ENCODE measurements at places on chromosomes 6 and 20.

- no peak for DNase-seq
These were observed 55.4 kb upstream of the EPB41L1 start for GRCh38 chr20:36099106-36099505.

DNA sequence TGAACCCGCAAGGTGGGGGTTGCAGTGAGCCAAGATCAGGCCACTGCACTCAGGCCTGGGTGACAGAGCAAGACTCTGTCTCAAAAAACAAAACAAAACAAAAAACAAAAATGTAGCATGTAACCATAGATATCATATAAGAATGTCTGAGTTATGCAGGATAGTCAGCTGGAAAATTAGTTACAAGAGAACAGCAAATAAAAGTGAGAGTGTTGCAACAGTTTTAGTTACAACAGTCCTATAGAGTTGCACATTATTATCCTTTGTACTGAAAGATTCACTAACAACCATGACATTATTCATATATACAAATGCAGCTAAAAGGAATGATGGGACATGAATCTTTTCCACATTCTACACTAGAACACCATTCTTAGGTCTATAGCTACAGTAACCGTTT is 16.4 kb downstream of the RNF24 start:
- DNase-seq: no peak

GRCh38 chr20:24138196-24138857 is 149.7 kb upstream of the GGTLC1 start:
- DNase-seq: no peak

DNA sequence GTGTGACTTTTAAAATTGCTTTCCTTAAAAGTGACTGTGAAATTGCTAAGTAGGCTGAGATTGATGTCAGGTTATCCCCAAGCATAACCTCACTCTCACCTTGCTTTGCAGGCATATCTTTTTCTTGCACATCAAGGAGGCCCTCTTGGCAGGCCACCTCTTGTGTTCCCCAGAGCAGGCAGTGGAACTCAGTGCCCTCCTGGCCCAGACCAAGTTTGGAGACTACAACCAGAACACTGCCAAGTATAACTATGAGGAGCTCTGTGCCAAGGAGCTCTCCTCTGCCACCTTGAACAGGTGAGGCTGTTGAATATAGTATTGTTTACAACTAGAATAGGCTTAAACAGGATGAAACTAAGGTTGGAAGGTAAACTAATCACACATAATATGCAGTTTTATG is 12.6 kb downstream of the MYLIP start:
- no peak for DNase-seq

DNA sequence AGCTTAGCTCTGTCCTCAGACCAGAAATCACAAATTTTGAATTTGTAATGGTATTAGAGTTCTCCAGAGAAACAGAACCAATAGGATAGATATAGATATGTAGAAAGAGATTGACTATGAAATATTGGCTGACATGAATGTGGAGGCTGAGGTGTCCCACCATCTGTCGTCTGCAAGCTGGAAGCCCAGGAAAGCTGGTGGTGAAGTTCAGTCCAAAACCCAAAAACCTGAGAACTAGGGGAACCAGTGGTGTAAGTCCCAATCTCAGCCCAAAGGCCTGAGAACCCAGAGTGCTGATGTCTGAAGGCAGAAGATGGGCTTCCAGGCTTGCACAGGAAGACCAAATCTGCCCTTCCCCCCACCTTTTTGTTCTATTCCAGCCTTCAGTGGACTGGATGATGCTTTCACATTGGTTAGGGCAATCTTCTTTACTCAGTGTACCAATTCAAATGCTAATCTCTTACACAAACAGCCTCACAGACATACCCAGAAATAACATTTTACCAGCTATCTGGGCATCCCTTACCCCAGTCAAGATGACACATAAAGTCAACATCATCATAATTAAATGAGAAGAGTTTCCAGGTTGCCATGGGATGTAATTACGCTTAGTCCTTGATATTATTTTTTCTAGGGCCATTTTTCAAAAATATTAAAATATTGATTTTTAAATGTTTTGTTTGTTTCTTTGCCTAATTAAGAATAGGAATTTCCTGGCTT is 570.8 kb downstream of the UTRN start:
- DNase-seq: no peak

DNA sequence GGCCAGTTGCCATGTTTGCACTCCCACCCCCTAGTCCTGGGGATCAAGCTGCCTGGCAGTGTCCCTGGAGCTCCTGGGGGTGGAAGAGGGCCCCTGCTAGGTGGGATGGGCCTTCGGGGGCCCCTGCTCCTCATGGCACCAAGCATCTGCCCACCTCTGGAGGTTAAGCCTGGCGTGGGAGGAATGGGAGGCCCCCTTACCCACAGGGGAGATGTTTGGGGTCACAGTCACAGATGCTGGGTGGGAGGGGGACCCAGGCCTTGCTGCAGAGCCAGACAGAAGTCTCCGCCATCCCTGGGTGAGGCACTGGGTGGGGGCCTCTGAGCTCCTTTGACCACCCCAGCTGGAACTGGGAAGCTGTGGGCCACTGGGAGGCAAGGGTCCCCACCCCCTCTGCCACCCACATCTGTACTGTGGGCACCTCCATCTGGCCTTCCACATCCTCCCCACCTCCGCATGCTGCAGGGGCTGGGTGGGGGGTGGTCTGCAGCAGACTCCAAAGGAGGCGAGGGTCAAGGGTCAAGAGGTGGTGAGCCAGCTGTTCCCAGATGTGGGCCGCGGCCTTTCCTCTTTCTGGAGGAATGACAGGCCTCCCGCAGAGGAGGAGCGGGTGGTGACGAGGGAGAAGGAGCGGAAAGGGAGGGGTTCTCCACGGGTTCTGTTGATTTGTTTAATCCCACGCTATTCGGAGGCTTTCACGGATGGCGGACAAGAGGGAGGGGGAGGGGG is 41.5 kb downstream of the YTHDF1 start:
- DNase-seq: no peak

GRCh38 chr6:4774715-4775493 is 1.3 kb upstream of the CDYL start:
- DNase-seq: no peak

- DNase-seq: no peak
These were observed 12.4 kb downstream of the SERINC1 start for GRCh38 chr6:122459240-122459639.

- DNase-seq: no peak
These were observed 7.6 kb downstream of the GNAS-AS1 start for GRCh38 chr20:58843128-58843556.

GRCh38 chr6:53458105-53458866 is 86.6 kb downstream of the GCLC start:
- DNase-seq: no peak

GRCh38 chr6:163883984-163884383 is 469.5 kb downstream of the QKI start:
- DNase-seq: no peak

DNA sequence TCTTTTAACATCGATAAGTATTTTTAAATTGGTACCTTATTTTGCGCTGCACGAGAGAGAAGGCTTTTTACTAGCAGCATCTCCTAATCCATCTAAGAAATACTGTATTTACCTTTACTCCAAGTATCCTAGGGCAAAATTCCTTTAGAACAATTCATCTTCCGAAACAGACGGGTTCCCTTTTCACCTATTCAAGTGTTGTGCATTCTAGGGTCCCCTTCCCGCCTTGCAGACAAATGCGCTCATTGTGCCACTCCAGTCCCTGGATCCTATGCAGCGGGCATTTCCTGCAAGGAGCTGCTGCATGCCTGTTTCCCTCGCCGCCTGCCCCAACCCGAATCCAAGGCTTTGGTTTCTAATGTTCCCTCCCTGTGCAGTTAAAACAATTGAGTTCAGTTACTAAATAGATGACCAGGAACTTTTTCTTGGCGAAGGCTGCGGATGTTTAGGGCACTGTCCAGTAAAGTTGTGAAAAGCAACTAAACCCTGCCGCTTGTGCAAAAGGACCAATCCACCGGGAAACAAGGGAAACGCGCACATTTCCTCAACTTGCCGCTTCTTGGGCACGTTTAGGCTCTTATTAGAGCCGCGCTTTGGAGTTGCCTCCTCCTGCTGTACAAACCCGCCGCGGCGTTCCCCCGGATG is 556 bp upstream of the SCAF8 start:
- DNase-seq: peak; percentile 2

DNA sequence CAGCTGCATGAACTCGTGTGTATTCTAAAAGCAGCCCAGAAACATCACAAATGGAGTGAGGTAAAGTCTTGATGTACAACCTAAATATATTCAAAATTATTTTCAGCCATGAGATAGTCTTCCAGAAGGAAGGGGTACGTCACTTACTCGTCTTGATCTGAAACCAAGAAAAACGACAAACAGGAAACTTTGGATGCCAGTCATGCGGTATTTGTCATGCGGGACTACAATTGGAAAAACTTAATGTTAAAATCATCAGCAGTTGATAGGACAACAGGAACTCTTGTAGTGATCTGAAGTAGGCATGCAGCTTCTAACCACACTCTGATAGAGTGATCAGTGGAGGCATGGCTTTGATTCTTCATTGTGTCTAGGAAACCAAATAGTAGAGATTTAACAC is 29.7 kb downstream of the FAM217A start:
- DNase-seq: no peak

- no peak for DNase-seq
These were observed 178.2 kb downstream of the SYNE1 start for GRCh38 chr6:152458648-152459644.

GRCh38 chr6:69422020-69422419 is 374.8 kb downstream of the LMBRD1 start:
- DNase-seq: no peak

GRCh38 chr20:23090147-23090546 is 4.0 kb upstream of the CD93 start:
- no peak for DNase-seq

DNA sequence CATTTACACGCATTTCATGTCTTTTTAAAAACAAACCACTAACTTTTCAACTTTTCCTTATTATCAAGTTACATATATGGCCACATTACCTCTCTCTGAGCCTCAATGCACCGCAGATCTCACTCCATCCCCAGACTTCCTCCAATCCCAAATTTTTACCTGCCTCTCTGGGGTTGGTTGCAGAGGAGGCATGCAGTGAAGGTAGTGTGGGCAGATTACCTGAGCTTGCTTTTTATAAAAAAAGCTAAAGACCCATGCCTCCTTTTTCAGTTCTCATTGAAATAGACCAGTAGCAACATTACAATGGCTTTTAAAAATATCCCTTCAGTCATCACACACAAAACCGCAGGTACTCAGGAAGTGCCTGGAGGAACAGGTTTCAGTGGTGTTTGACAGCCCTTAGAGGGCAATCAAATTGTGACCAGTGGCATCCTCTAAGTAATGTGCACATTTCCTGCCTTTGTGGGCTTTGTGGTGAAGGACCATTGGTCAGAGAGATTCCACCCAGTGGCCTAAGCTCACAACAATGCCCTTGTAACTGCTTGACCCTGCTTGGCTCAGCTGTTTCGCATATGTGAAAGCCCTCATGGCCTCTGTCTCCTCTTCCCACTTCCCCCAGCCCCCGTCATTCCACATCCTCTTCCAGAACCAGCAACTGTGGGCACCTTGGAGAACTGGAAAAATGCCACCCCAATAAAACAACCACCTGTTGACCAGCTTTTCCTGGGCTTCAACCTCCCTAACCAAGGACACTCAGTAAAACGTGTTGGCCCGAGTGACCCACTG is 30.2 kb upstream of the IL17A start:
- DNase-seq: no peak

- DNase-seq: no peak
These were observed 295.2 kb downstream of the QKI start for GRCh38 chr6:163709693-163710092.

- DNase-seq: no peak
These were observed 42.9 kb downstream of the C6orf132 start for GRCh38 chr6:42099340-42100028.

GRCh38 chr6:116572162-116572561 is 858 bp downstream of the RWDD1 start:
- no peak for DNase-seq

- no peak for DNase-seq
These were observed 134.1 kb downstream of the SOBP start for GRCh38 chr6:107624050-107624449.

- no peak for DNase-seq
These were observed 742 bp upstream of the CEP85L start for GRCh38 chr6:118652051-118652615.

DNA sequence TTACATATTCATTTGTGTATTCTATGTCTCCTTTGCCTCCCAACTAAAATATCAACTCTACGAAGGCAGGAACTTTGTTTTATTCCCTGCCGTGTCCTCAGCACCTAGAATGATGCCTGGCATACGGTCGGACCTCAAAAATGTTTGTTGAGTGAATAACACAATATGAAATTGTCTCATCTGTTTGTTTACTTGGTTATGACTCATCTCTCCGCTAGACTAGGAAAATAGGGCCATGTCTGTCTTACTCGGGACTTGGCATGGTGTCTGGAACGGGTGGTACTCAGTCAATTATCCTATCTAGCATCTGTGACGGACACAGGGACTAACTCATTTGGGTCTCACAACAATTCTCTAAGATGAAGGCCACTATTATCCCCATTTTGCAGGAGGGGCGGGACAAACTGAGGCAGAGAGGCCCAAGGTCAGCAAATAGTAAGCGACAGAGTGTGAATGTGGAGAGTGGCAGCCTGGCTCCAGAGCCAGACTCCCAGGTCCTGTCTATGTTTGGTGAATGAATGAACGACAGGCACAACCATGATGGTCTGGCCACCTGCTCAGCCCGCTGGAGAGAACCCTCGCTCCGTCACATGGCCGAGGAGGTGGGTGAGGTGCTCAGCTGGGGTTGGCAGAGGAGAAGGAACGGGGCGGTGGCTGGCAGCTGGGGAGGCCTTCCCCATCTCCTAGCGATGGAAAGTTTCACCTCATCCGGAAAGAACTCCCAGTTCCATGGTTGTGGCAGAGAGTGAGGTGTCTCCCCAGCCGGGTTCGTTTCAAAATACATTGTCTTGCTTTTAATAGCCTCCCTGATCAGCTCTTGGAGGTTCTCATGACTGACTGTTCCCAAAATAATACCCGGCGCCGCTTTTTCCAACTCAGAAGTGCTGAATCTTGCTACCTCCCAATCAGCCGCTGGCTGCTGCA is 27.6 kb upstream of the NFATC2 start:
- no peak for DNase-seq

DNA sequence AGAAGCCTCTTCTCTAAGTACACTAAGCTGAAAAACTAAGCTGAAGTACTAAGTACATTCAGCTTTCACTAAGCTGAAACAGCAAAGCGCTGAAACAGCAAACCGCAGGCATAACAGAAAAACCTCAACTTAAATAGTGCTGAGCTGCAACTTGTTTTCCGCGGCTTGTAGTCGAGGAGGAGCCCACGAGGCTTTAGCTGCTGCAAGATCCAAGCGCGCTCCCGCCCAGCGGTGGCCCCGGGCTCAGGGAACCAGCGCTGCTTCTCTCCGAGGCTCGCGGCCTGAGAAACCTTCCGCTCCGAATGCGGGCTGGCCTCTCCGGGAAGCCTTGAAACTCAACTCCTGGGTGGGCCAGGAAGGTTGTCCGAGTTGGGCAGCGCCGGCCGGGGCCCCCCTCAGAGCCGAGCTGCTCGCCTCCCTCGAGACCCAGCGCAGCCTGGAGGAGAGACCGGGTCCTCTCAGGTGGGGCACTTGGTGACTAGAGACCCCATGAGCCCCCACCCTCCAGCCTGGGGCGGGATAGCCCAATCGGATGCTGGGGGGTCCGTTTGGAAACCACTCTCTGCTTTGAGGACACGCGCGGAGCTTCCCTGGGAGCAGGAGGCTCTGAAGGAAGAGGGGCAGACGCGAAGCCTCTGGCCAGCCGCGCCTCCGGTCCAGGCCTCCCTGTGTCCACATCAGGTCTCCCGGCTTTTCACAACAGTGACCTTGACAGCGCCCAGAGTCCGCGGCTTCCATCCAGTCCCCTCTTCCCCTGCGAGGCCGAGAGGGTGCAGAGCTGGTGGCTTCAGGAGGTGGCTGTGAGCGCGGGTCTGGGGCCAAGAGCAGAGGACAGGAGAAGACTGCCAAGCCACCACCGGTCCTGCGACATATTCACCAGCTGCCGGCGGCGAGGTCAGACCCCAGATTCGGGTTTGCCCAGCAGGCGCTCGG is 38.1 kb upstream of the HLA-E start:
- DNase-seq: peak; percentile 53
